ENCODE measurements at places on chromosomes 1 and 21.

- no peak for DNase-seq
Measured at GRCh38 chr1:109468061-109468460, 1.7 kb downstream of the SYPL2 start.

DNA sequence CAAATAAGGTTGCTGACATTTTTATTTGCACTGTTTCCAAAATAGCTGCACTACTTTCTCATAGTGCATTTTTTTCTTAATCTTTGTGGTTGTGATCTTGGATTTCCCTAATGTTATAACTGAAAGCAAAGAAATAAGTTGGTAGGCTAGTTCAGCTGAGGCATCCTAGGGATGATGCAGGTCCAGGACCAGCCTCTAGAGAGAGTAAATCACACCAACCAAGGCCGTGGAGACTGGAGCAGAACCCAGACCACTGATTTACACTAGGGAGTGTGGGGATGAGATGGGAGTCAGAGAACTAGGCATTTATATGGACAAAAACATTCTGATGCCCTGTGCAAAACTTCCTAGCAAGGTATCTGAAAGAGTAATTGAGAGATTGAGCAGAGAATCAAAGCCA is 104.5 kb downstream of the URB2 start:
- DNase-seq = no peak

- no peak for DNase-seq
Measured at GRCh38 chr1:232033285-232033684, 406.7 kb downstream of the DISC1 start.

GRCh38 chr1:212814537-212815334 is 23.0 kb downstream of the TATDN3 start:
- no peak for DNase-seq

- no peak for DNase-seq
Measured at GRCh38 chr21:43361127-43361492, 65.8 kb downstream of the SIK1 start.

- DNase-seq = no peak
Measured at GRCh38 chr1:85463731-85464496, 1.0 kb downstream of the DDAH1 start.

GRCh38 chr1:3069491-3070308 is 697 bp downstream of the PRDM16 start:
- no peak for DNase-seq

DNA sequence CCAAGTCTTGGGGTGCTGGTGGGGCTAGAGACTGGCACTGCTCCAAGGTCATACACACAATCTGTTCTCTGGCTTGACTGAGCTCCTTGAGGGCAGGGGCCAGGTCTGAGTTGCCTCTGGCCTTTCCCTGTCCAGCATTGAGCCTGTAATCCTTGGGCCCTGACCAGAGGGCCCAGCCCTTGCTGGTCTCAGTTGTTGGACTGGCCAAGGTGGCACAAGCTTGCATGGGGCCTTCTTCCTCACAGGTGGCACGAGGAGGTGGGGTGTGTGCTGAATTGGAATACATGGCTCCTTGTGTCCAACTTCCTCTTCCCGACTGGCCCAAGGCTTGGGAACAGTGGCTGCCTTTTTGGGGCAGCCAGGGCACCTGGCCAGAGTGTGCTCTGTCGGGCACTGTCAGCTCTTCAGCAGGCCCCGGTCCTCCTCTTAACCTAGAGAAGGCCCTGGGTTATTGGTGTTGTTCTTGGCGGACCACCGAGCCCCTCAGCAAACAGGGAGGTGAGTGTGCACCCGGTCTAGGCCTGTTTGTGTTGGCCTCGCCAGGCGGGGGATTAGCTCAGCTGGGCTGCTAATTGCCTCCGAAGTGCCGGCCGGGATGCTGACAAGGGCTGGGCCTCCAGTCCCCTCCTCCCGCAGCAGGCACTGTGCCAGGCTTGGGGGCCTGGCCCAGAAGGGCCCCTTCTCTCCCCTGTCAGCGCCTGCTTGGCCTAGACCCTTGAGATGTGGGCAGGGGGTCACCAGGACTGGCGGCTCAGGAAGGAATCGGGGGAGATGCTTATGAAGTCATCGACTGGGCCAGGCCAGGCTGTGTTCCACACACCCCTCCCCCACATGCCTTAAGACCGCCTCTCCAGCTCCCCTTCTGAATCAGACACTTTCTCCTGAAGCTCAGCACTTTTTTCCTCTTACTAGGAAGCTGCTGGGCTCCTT is 28.5 kb downstream of the WNT4 start:
- DNase-seq = no peak

DNA sequence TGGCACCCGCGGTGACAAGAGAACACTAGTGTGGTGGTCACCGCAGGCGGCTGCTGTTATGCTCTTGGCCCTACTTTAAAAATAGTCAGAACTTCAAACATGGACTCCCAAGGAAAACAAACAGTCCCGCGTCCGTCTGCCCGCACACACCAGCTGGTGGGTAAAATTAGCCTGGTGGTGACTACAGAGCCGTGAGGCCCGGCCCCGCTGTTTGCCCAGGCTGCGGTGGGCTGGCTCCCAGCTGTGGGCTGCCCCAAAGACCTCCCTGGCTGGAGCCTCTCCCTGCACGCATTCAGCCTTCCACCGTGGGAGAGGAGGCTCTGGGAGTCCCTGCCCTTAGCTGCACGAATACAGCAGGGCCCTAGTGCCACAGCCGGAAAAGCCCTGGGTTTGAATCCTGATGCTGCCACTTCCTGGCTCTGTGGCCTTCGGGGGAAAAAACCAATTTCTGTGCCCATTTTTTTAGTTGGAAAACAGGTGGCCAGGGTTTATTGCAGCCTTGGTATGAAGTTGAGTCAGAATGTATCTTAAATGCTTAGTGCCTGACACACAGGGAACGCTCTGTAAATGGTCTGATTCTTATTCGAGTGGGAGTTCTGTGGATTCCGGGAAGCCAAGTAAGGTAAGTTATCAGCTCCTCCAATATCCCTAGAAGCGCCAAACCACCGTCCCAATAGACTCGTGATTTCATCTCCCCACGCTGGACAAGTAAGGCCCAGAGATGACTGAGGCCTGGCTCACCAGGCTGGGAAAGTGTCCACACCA is 58.2 kb downstream of the ALPL start:
- DNase-seq = no peak

DNA sequence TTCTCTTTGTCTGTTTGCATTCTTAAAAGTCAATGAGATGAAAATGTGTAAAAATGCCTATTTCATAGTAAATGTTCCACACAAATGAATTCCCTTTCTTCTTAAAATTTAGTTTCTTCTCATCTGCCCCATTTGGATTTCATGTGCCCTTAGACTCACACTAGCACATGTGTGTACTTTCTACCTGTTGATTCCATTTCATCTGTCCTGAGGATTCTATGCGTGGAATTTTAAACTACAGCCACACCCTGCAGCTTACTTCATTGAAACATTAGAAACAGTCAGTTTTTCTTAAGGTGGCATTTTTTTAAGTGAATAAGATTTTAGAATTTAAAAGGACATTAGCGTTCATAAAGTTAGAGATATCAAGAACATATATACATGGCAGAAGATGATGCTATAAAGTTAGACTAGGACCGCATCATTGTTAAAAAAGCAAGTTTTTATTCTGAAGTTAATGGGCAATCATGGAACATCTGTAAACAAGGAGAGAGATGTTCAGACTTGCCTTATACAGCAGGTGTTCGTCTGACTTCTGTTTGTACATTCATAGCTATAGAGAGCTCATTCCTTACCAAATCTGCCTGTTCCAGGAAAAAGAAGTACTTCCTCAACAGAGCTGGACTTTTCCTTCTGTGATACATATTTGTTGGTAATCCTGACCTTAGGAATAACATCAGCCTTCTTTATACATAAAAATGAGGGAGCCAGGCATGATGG is 3.9 kb upstream of the TUT4 start:
- no peak for DNase-seq

DNA sequence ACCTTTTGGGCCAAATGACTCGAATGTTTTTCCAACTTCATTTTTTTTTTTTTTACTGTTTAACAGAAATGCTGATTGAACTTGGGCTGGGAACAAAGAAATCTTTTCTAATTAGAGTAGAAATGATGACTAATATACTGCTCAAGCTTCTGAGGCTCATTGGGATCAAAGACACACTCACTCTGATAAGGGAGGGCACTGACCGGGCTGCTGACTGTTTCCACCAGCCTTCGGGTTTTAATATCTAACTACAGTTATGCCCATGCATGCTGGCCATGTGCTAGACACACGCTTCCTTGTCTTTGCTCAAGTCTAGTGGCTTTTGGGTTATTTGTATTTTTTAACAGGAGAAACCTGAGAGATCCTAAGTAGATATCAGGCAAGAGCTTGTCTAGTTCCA is 16.8 kb downstream of the ZBTB18 start:
- no peak for DNase-seq

DNA sequence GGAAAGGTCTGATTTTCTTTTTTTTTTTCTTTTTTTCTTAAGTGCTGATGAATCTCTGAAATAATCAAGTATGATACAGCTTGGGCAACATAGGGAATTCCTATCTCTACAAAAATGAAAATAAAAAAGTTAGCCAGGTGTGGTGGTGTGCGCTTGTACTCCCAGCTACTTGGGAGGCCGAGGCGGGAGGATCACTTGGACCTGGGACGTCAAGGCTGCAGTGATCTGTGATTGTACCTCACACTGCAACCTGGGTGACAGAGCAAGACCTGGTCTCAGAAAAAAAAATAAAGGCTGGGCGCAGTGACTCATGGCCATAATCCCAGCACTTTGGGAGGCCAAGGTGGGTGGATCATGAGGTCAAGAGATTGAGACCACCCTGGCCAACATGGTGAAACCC is 6.0 kb downstream of the TRAPPC10 start:
- no peak for DNase-seq
